ENCODE measurements at places on chromosomes 4 and X.

DNA sequence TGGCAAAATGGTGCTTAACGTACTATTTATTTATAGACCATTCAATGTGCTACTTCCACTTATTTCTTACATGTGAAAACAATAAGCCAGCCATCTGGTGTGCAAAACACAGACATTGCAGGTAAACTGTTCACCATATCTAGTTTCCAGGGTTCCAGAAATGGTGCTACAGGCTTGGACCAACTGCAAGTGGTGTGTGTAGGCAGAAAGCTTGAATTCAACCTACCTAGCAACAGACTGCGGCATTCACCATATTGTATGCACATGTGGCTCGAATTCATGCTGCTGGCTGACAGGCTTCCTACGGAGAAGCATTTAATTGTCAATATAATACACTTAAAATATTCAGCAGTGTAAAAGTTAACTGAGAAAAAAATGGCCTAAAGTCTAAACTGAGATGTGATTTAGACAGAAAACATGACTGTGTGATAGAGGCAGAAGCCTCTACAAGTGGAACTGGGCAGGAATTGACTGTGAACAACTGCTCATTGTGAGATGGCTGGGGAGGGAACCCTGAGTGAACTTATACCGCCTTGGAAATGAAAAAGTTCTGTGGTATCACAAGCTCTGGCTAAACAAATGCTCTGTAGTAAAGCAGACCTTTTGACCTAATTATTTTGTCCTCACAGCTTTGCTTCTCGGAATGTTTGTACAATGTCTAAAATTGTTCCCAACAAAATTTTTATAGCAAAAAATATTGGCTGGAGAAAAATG is 434.7 kb downstream of the GRIA2 start:
- no peak for DNase-seq

DNA sequence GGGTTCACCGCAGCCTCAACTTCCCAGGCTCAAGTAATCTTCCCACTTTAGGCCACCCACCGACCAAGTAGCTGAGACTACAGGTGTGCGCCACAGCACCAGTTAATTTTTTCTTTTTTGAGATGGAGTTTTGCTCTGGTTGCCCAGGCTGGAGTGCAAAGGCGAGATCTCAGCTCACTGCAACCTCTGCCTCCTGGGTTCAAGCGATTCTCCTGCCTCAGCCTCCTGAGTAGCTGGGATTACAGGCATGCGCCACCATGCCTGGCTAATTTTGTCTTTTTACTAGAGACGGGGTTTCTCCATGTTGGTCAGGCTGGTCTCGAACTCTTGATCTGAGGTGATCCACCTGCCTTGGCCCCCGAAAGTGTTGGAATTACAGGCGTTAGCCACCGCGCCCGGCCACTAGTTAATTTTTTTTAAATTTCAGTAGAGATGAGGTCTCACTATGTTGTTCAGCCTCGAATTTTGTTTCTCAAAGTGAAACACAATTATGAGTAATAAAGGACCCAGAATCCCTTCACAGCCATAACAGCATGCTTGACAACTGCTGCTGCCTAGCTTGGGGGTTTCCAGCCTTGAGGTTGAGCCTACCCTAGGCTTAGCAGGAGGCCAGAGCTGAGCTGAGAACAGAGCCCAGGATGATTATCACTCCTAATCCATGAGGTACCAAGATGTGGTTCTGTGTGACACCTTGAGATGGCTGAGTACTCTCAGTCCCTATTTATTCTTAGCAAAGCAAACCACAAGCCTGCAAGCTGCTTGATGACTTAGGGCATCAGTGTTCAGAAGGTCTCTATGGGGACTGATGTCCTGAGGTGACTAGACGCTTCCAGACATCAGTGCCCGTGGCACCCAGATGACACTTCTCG is 41.6 kb upstream of the NKRF start:
- DNase-seq: peak; percentile 18

DNA sequence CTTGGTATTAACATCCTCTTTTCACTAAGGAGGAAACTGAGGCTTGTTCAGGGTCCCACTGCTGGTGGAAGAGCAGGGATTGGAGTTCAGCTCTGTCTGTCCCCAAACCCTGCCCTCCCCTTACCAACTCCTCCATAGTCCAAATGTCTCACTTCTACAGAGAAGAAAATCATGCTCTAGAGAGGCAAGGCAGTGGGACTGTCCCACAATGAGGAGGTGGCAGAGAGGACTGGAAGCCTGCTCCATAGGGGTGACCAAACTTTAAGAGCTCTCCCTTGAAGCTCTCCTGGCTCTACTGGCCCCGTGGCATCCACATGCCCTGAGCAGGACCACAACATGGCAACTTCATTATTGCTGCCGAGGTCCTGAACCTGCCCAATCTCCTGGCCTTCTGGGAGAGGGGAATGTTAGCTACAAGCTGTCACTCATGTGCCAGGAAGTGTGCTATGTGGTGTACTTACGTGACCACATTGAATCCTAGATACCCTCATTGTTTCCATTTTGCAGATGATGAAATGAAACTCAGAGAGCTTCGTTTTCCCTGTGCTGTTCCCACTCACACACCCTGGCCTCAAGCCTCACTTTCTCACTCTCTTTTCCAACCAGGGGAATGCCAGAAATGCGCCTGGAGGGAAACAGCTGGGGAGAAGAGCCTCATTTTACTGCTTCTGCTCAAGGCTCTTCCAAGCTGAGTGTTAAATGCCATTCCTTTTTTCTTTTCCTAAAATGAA is 71.5 kb downstream of the ANAPC4 start:
- DNase-seq: no peak

- DNase-seq: no peak
These were observed 264.6 kb upstream of the HAND2 start for GRCh38 chr4:173794662-173795061.

DNA sequence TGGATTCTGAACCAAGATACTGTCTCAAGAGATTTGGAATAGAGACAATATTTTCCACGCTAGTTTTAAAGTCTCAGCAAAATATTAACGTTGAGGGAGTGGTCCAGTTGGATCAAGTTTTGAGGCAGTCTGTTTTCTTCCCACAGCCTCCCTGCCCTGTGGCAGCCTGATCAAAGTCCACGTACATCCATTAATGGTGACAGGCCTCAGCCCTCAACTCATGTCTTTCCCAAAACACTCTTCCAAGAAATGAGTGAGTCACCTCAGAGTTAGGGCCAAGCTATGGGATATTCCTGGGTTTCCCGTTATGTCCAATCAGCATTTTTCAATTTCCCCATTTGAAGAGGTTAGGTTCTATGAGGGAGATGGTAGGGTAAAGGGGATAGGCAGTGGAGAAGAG is 28.5 kb downstream of the EGFL6 start:
- DNase-seq: no peak

DNA sequence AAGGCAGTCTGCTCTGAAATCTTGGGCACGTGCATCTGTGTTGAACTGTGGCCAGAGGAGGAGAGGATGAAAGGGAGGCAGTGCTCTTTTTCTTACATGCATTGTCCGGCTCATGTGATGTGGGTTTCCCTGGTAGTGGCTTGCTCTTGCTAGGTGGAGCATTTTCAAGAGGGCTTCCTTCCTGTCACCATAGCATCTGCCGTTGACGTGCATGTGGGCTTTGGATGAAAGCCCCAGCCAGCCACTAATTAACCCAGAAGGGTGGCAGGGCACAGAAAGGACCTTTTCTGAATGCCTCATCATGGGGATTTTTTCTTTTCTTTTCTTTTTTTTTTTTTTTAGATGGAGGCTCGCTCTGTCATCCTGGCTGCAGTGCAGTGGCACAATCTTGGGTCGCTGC is 121.3 kb downstream of the GPR143 start:
- DNase-seq: no peak

DNA sequence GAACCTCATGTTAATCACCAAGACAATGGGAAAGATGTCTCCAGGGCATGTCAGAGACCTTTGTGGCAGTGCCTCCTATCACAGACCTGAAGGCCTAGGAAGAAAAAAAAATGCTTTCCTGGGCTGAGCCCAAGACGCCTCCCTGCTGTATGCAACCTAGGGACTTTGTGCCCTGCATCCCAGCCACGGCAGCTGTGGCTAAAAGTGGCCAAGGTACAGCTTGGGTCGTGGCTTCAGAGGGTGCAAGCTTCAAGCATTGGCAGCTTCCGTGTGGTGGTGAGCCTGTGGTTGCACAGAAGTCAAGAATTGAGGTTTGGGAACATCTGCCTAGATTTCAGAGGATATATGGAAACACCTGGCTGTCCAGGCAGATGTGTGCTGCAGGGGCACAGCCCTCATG is 40.5 kb downstream of the SPANXN3 start:
- DNase-seq: no peak

GRCh38 chr4:89300060-89300459 is 7.5 kb downstream of the GPRIN3 start:
- no peak for DNase-seq

GRCh38 chrX:38612281-38612680 is 50.9 kb downstream of the TSPAN7 start:
- no peak for DNase-seq

DNA sequence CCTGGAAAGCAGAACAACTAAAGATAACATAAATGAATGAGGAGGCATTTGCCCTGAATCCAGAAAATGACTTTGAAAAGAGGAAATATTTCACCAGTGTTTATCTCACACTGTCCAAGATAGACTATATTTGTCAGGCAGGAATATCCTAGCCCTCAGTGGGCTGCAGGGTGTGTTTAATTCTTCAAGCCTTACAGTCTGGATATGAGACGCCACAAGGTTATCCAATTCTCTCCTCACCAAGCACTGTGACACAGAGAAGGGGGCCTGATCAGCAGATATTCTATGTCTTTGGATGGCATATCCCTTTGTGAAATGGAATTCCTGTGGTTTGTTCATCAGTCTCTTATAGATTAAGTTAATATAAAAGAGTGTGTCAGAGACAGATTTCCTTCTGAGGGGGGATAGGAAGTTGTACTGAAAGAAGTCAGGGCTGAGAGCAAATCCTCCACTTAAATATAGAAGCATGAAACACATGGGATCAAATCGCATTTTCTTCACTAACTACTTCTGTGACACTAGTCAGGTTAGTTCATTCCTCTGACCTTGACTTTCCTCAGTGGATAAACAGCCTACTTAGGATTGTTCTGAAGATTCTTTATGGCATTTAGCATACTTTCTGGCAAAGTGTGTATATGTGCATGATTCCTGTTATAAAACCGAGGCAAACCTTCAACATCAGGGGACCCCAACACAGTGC is 6.8 kb upstream of the G3BP2 start:
- DNase-seq: no peak

DNA sequence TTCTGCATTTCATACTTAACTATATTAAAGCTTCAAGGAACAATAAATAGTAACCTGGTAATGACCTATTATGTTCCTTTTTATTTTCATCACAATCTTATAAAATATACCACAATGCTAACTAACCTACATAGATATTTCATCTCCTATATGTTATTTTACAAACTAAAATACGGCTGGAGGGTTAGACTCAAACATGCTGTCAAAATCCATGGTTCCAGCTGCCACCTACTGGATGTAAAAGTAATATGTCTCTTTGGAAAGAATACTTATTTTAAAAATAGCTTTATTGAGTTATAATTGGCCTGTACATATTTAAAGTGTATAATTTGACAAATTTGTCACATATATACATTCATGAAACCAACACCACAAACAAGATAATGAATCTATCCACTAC is 15.0 kb downstream of the RGN start:
- DNase-seq: no peak

GRCh38 chr4:11287055-11287454 is 141.6 kb downstream of the HS3ST1 start:
- no peak for DNase-seq

GRCh38 chrX:149711545-149712236 is at the start of gene MAGEA11:
Gene MAGEA11 (plus strand): TSS chrX:149712060. CDS start chrX:149713160, 1,100 bp downstream.
- DNase-seq: no peak

- no peak for DNase-seq
These were observed 48.3 kb upstream of the TMEM150C start for GRCh38 chr4:82610041-82610440.

DNA sequence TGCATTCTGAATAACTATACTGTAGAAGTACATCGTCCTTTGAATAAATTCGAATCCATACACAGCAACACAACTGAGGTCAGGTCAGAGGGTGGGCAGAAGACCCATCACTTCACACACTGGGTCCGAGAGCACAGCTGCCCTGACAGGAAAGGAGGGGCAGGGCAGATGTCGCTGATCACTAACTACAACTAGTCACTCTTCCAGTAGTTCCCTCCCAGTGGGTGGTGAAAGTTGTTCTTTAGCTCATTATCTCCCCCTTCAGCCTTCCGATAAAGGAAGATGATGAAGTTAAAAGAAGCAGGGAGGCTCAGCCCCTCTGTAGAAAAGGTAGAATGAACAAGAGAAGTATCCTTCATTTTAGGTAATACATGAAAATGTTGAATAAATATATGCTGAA is 278.9 kb downstream of the INPP4B start:
- no peak for DNase-seq

- no peak for DNase-seq
These were observed at the start of gene NSUN7 for GRCh38 chr4:40749717-40750460. Gene NSUN7 (plus strand): TSS chr4:40749955. CDS start chr4:40750694, 739 bp downstream.

- no peak for DNase-seq
These were observed 244.2 kb downstream of the ANK2 start for GRCh38 chr4:113293674-113294073.

DNA sequence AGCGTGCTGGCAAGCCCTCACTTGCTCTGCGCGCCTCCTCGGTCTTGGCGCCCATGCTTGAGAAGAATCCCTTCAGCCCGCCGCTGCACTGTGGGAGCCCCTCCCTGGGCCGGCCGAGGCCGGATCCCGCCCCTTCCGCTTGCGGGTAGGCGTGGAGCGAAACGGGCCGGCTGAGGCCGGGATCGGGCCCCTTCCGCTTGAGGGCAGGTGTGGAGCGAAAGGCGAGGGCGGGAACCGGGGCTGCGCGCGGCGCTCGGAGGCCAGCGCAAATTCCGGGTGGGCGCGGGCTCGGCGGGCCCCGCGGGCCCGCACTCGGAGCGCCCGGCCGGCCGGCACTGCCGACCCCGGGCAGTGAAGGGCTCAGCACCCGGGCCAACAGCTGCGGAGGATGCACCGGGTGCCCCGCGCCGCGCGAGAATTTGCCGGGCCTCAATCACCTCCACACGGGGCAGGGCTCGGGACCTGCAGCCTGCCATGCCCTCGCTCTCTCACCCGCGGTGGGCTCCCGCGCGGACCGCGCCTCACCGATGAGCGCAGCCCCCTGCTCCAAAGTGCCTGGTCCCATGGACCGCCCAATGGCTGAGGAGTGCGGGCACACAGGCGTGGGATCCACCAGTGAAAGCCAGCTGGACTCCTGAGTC is 58.1 kb upstream of the GBA3 start:
- no peak for DNase-seq

DNA sequence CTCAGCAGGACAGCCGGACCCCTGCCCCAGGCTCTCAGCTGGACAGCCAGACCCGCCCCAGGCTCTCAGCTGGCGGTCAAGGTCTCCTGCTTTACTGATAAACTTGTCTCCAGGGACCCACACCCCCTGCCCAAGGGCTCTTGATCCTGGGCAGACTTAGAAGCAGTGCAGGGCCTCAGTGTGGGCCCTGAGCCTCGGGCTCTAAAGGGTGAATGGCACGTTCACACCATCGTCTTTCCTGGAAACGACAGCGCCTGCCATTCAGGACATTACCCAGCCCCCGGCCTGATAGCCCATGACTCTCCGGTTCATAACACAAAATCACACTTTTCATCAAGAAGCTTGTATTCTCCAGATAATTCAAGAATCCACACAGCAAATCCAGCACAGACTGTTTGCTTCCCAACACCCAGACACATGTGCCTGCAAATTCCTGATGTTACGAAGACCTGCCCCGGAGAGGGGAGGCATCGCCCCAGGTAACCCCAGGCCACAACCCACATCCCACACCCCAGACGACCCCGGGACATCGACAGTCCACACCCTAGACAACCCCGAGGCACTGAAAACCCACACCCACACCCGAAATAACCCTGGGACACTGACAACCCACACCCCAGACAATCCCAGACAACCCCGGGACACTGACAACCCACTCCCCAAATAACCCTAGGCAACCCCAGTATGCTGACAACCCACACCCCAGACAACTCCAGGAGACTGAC is 136.8 kb downstream of the FAM53A start:
- no peak for DNase-seq

Data from activated CD8-positive, alpha-beta memory T cell treated with anti-CD3 and anti-CD28 coated beads for 48 hours (primary cell).